ENCODE measurements at places on chromosomes 3 and 15. TPM values are rescaled to one million over a fixed set of nuclear protein-coding genes. Genes with fewer than 3 reads are reported as not detected.

The SNTN gene
- not detected for total RNA-seq

The SAMMSON gene
- not detected for total RNA-seq

The GPR27 gene
- total RNA-seq: 13.8 TPM

The XIRP1 gene
- not detected for total RNA-seq

DNA sequence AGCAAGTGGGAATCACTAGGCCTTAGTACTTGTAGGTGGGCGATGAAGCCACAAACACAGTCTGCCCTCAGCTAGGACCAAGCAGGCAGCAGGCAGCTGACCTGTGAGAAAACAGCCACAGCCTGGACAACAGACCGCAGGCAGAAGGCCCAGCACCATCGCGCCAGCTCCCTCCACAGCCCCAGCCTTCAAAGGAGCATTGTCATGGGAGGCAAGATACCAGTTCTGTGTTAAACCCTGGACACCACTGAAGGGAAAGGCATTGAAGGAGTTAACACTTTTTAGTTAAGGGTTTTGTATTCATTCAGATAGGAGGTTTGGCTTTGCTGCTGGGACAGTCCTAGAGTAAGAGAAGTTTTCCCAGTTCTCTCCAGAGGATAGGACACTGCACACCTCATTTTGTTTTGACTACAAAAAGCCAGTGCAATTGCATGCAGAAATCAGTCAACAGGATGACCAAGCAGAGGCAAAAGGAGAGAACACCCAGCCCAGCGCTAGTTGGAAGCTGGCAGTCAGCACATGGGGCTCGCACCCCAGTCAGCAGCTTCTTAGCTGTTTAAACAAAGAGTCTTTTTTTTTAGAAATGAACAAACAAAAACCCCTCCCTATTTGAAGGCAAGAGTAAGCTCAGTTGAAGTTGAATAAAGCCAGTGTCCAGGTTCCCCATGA, 286.1 kb upstream of the TPM1 start:
- DNase-seq: no peak

DNA sequence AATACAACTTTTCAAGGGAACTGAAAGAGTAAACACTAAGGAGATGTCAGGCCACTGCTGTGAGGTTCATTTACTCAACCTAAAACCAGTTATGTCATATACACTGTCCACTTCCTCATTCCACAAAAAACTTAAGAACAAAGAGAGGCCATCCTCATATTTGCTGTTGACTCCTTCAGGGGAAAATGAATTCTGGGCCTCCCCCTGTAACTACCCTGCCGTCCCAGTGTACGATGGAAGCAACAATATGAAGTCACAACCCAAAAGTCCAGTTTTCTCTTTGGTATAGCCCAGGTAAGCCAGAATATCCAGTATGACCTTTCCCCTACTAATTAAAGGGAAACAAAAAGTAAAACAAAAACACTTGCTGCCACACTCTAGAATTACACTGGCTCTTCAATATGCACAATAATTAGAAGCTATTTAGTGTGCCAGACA, 16.2 kb downstream of the CEP152 start:
- no peak for DNase-seq

DNA sequence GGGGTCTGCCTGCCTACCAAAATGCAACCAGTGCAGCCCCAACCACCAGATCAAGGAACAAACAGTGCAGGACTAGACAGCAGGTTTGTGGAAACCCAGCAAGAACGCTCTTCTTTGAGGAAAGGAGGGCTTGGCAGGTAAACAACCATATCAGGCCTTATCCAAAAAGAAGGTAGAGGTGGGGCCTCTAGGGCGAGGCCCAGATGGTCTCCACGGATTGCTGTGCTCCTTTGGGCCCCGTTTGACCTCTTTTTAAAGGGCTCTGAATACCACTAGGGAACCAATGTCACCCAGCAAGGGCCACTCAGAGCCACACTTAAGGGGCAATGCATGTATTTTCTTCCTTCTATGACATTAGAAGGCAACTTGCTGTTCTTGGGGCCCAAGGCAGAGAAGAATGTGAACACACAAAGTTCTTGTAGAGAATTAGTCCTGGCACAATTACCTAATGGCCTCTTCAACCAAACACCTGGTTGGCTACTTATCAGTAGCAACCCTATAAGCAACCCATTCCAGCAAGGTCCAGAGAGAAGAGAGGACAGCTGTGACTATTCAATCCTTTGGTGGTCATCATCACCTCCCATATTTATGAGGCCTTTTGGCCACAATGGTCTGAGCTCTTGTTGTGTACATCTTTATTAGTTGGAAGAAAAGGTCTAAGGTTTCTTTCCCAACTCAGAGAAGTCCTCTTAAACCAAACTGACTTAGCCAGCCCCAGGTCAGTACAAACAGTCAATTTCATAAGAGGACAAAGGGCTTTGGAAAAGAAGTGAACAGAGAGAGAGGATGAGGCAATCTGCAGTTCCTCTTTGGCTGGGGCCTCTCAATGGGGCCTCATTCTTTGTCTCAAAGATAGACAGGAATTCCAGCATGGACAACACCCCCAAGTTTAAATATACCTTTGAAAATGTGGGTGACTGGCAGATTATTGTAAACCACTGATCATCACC, 36.0 kb downstream of the FOXP1 start:
- no peak for DNase-seq

GRCh38 chr15:57541805-57542504, 49.7 kb upstream of the MYZAP start:
- no peak for DNase-seq
